ENCODE measurements at places on chromosomes 6 and 20. TPM values are rescaled to one million over a fixed set of nuclear protein-coding genes. Genes with fewer than 3 reads are reported as not detected.

DNA sequence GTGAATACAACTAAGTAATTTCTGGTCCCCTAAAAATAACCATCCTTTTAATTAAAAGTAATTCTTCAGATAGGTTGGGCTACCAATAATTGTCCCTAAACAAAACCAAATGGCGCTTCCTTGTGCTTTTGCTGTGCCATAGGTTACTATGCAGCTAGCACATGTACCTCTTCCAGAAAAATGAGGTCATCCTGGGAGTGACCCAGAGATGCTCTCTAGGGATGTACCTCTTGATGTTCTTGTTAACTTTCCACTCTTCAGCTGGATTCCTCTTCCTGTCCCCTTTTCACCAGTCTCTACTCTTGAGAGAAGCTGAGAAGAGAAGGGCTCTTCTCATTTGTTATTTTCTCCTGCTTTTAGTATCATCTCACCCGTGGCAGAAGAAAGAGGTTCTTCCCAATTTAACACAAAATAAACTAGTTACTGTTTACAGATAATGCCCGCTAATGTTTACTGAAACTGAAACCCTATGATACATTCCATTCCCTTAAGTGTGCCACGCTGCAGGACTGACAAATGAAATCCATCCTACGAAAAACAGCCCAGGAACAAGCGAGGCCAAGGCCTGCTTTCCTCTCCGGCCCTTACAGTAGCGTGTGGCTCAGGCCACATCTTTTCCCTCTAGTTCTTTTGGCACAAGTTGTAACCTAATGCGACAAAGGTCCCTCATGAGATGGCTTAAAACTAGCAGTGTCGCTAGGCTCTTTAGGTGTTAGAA, 24.2 kb downstream of the MRS2 start:
- no peaks in the 10 kb centered on the region for H3K36me3 ChIP-seq
- H3K27ac ChIP-seq, result no peak overlapping the region
- H3K27me3 ChIP-seq, result no peaks in the 10 kb centered on the region
- DNase-seq, result no peak
- H3K4me3 ChIP-seq, result no peak overlapping the region

DNA sequence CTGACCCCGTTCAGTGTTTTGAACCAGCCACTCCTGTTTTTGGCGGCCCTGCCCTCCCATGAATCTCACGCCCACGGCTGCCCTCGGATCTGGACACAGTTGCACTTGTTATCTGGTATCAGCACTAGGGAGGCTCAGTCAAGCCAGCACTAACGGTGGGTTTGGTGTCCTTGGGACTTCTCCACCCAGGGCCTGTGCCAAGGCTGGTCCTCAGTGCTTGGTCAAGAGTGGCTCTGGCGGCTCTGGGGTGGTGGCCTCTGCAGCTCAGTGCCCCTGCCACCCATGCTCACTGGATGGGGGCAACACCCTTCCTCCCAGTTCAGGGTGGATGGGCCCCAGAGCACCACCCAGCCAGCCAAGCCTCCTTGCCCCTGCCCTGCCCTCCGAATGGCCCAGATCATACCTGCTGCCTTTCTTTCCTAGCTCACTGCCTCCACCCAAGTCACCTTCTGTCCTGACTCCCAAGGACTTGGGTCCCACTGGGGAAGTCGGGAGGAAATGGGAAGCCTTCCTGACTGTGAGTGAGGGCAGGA, 54.7 kb downstream of the SSR1 start:
- no peaks in the 10 kb centered on the region for H3K36me3 ChIP-seq
- no peak for DNase-seq
- H3K4me1 ChIP-seq, result peaks cover 26% of the 10 kb centered on the region
- no peaks in the 10 kb centered on the region for H3K27me3 ChIP-seq

DNA sequence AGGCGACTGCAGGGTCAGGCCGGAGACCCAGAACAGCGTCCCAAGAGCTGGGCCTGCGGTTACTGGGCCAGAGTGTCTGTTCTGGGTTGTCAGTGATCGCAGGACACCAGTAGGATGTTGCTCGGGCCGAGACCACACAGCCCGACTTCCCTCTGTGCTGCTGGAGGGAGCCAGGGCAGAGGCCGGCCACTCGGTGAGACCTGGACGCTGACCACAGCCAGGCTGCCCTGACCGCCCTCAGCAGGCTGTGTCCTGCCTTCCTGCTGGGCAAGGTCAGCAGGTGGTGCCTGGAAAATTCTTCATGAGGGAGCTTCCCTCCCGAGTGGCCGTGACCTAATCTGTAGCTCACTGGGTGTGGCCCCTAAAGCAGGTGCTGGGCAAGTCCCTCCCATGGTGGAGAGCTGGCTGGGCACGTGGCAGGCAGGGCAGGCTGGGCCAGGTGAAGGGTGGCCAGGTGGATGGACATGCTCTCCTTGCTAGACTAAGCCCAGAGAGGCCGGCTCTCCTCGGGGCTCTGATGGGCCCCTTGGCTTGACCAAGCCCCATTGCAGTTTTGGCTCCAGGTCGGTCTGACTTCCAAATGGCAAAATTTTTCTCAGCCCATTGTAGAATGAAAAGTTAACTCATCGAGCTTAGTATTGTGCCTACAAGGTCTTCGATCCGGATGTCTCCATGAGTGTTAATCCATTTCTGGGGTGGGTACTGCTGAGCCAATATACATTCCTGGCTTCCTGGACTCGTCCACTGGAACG, 1.9 kb downstream of the SLCO4A1 start:
- no peak for DNase-seq
- peaks cover 49% of the 10 kb centered on the region for H3K27me3 ChIP-seq
- peaks cover 34% of the 10 kb centered on the region for H3K4me1 ChIP-seq
- H3K4me3 ChIP-seq, result peak overlapping the region; percentile 31
- peak overlapping the region; percentile 77 for H3K27ac ChIP-seq
- H3K36me3 ChIP-seq, result no peaks in the 10 kb centered on the region

DNA sequence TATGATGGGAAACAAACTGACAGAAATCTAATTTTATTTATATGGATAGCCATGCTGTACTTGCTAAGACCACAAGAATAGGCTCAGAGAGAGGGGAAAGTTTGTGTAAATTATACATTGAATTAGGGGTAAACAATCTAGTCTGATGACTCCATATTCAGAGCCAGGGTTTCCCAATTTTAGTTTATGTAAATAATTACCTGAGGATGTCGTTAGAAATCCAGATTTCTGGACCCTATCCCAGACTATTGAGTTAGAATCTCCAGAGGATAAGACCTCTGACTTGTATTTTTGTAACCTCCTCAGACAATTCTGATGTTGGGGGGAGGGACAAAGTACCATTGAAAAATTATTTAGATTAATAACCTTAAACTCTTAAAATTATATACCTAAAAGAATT, 18.3 kb downstream of the ACSS2 start:
- no peak for DNase-seq
- H3K27ac ChIP-seq, result no peak overlapping the region
- H3K27me3 ChIP-seq, result no peaks in the 10 kb centered on the region
- H3K4me3 ChIP-seq, result no peak overlapping the region
- H3K36me3 ChIP-seq, result no peaks in the 10 kb centered on the region

Gene HLA-DOB
- total RNA-seq, result 3.5 TPM

GRCh38 chr6:33924681-33925080, 120.9 kb upstream of the MLN start:
- no peaks in the 10 kb centered on the region for H3K27me3 ChIP-seq
- H3K27ac ChIP-seq, result no peak overlapping the region
- H3K36me3 ChIP-seq, result no peaks in the 10 kb centered on the region
- no peak overlapping the region for H3K4me3 ChIP-seq
- no peaks in the 10 kb centered on the region for H3K4me1 ChIP-seq
